ENCODE measurements at places on chromosomes 6 and 20. TPM values are rescaled to one million over a fixed set of nuclear protein-coding genes. Genes with fewer than 3 reads are reported as not detected.

The DEFB121 gene
- total RNA-seq = not detected

The CDSN gene
- total RNA-seq = not detected

The SRMS gene
- not detected for total RNA-seq

The ZSCAN23 gene
- 0.49 TPM for total RNA-seq

The LYRM4 gene
- total RNA-seq = 51.2 TPM

DNA sequence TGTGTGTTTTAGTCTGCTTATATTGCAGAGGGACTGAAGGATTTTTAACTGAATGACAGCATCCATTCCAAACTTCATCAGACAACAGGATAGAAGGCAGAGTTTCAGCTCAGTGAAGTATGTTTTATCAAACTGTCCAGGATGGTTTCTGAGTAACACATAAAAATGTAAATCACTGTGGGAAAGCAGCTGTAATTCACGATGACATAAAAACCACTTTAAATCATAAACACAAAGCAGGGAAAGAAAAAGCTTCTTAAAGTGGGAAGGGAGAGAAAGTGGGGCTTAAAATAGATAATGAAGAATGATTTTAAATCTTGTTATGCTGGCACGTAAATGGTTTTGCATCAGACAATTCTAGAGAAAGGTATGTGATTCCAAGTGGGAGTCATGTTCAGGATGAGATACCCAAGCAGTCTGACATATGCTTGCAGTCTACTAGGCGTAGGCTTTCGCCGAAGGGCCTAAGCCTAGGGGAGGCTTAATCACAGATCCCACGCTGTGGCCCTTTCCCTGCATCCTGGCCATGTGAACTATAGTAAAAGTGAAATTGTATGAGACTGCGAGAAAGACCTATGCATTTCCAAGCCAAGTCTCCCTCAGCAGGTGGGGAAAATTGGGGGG, 610.6 kb downstream of the PRKN start:
- DNase-seq = no peak
- H3K4me3 ChIP-seq = no peak overlapping the region
- H3K27ac ChIP-seq = no peak overlapping the region
- no peaks in the 10 kb centered on the region for H3K36me3 ChIP-seq
- H3K27me3 ChIP-seq = no peaks in the 10 kb centered on the region

DNA sequence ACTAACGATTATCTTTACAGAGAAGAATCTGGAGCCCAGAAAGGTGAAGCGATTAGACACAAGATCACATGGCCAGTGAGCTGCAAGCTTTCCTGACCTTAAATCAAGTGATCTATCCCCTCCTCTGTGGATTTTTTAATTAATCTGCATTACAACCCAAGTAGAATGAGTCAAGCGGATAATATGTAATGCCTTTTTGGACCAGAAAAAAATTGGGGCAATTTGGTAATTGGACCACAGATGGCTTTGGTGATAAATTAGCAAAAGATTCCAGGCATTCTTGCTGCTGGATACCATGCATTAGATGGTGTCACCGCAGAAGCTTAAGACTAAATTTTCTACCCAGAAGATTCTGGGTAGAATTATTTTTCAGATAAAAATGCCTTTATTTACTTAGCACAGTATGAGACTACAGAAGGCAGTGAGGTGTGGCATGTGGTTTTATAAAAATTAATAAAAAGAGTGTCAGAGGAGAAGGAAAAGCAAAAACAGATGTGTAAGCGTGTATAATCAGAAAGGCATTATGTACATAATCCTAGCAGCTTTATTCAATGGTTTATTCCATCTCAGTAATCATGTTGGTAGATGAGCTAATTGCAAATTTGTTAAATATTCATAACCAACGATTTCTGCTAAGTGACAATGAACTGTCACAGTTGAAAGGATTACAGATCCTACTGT, 53.9 kb upstream of the PCSK2 start:
- no peaks in the 10 kb centered on the region for H3K27me3 ChIP-seq
- H3K36me3 ChIP-seq = no peaks in the 10 kb centered on the region
- no peak for DNase-seq

DNA sequence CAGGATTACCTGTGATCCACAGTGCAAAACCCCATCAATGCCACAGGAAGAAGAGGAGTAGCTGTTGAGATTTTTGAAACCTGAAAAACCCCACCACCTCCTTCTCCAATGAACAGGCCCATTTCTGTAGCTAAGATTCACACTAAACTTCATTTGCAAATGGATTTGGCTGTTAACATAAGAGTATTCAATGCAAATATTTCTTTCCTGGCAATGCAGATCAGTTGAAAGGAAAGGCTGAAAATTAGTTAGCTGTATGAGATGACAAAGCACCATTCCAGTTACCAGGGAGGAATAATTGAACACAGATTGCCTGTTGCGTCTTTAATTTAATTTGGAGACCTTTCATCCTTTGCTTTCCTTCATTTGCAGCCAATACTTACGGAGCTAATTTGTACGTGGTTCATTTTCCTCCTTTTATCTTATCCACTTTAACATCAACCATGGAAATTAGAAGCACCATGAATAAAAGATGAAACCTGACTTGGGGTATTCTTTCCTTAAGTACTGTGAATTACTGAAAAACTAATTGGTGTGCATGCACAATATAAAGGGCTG, 4.2 kb downstream of the B3GAT2 start:
- DNase-seq = no peak
- H3K4me1 ChIP-seq = peaks cover 21% of the 10 kb centered on the region
- no peak overlapping the region for H3K27ac ChIP-seq
- no peak overlapping the region for H3K4me3 ChIP-seq
- peaks cover 47% of the 10 kb centered on the region for H3K27me3 ChIP-seq

- H3K27ac ChIP-seq = peak overlapping the region; percentile 94
- peak overlapping the region; percentile 73 for H3K4me3 ChIP-seq
- no peaks in the 10 kb centered on the region for H3K27me3 ChIP-seq
- peak; percentile 53 for DNase-seq
- H3K4me1 ChIP-seq = peaks cover 49% of the 10 kb centered on the region
These were observed 2.9 kb upstream of the RAB22A start for GRCh38 chr20:58306421-58307261.

DNA sequence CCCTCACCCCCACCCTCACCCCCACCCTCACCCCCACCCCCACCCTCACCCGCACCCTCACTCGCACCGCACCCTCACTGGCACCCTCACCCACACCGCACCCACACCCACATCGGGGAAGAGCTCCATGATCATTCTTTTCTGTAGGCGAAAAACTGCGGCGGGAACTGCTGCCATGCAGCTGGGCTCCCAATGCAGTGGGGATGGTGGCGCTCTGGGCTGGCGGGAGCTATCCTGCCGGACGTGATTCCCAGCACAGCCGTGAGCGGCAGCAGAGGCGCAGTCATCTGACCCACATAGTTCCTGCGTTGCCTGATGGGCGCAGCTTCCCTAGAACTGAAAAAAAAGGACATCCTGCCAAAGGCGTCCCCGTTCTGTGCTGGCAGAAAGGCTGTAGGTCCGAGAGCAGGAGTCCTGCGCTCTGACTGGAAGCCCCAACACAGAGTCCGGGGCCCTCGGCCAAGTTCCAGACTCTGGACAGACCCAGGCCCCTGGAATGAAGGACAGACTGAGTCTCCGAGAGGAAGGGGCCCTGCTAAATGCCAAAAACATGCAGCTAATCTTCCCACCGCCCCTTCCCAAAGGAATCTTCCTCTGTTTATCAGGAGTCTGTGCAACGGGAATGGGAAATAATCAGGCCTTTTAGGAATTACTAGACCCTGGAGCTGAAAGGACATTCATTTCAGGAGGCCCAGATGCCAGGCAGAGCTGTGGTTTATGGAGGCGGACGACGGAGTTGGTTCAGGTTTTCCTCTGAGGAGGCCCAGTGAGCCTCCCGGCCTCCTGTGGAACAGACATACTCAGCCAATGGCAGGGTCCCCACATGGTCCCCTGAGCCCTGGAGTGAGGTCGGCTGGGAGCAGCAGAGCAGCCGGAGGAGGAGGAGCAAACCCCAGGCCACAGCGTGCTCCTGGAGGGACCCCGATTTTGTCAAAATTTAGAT, 14.1 kb upstream of the TCFL5 start:
- peaks cover 5% of the 10 kb centered on the region for H3K4me1 ChIP-seq
- DNase-seq = no peak
- H3K4me3 ChIP-seq = no peak overlapping the region
- H3K36me3 ChIP-seq = no peaks in the 10 kb centered on the region

DNA sequence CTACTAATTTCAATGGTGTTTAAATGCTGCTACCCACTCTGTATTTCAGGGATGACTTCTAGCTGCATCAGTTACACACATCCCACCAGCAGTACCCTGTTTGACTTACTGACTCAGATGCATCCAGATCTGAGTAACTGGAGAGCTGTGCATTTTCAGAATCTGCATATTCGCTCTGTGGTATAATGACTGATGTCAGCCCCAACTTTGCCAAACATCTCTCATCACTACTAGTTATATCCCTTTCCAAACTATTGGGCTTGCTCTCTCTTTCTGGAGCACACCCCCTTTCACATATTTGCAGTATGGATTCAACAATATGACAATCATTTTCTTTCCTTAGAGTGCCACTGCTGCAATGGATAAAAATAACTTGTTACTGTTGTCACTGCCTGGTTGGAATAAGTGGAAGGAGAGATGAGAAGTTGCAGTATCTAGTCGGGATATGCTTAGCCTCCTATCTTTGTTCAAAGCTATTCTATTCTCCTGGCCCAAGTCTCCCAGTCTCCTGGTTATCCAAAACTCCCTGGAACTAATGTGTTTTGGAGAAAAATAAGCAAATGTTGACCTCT, 3.3 kb upstream of the RSPO3 start:
- DNase-seq = no peak
- no peak overlapping the region for H3K4me3 ChIP-seq
- H3K27me3 ChIP-seq = peaks cover 37% of the 10 kb centered on the region
- H3K27ac ChIP-seq = no peak overlapping the region
- no peaks in the 10 kb centered on the region for H3K36me3 ChIP-seq
- peaks cover 22% of the 10 kb centered on the region for H3K4me1 ChIP-seq

DNA sequence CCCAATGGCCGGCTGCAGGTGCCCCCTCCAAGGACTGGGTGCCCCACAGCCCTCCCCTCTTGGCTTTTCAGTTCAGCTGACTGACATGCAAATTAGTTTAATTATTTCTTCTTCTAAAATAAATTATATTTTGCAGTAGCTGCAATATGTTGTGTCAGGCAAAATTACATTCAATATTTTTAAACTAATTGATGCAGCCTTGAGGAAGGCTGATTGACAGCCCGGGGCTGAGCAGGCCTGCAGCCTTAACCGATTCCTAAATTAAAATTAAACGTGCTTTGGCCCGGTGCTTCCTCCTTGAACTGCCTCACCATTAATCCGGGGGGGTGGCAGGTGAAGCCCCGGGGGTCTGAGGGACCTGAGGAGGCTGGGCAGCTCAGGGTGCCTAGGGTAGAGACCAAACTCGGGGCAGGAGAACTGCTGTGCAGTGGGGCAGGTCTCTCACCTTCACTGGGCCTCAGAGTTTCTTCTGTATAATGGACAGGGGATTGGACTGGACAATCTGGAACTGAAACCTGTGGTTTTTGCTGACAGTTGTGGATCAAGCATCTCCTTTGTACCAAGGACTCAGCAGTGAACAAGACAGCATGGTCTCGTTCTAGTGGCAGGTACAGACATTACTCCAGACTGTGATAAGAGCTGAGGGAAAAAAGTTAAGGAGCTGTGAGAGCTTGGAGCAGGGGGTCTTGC, 72.5 kb downstream of the CD40 start:
- no peaks in the 10 kb centered on the region for H3K36me3 ChIP-seq
- H3K4me1 ChIP-seq = no peaks in the 10 kb centered on the region
- peaks cover 27% of the 10 kb centered on the region for H3K27me3 ChIP-seq
- DNase-seq = no peak

GRCh38 chr6:37516920-37517405, 17.3 kb upstream of the CCDC167 start:
- H3K27ac ChIP-seq = peak overlapping the region; percentile 18
- no peak for DNase-seq
- H3K36me3 ChIP-seq = no peaks in the 10 kb centered on the region
- H3K4me1 ChIP-seq = peaks cover 22% of the 10 kb centered on the region
- H3K27me3 ChIP-seq = peaks cover 2% of the 10 kb centered on the region

DNA sequence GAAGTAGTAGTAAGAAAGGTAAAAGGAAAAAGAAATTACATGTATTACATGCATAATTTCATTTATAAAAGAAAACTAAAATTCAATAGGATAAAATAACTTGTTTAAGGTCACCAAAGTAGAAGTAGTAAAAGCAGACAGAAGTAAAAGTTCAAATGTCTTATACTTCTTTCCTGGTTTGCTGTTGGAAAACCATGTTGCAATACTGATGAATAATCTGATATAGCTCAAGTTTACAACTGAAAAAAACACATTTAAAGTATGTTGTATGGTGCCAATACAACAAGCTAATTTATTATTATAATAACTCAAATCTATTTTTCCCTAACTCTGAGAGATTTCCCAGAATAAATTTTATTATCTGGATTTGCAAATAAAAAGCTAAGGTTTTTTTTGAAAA, 78.3 kb downstream of the PHIP start:
- no peaks in the 10 kb centered on the region for H3K27me3 ChIP-seq
- DNase-seq = no peak
- H3K4me3 ChIP-seq = no peak overlapping the region
- peaks cover 80% of the 10 kb centered on the region for H3K36me3 ChIP-seq
- no peaks in the 10 kb centered on the region for H3K4me1 ChIP-seq

- no peak overlapping the region for H3K4me3 ChIP-seq
- no peak for DNase-seq
- peaks cover 28% of the 10 kb centered on the region for H3K36me3 ChIP-seq
These were observed 75.0 kb downstream of the FKBP5 start for GRCh38 chr6:35613762-35614161.

GRCh38 chr20:18728165-18728869, 85.3 kb upstream of the SCP2D1 start:
- peak; percentile 40 for DNase-seq
- H3K36me3 ChIP-seq = no peaks in the 10 kb centered on the region
- peak overlapping the region; percentile 64 for H3K4me3 ChIP-seq
- peak overlapping the region; percentile 70 for H3K27ac ChIP-seq
- H3K27me3 ChIP-seq = no peaks in the 10 kb centered on the region

GRCh38 chr6:48098923-48099322, 12.1 kb downstream of the PTCHD4 start:
- H3K4me1 ChIP-seq = no peaks in the 10 kb centered on the region
- H3K27ac ChIP-seq = no peak overlapping the region
- H3K4me3 ChIP-seq = no peak overlapping the region
- H3K36me3 ChIP-seq = no peaks in the 10 kb centered on the region
- DNase-seq = no peak

GRCh38 chr6:46933751-46934150, 12.0 kb upstream of the ADGRF5 start:
- no peaks in the 10 kb centered on the region for H3K4me1 ChIP-seq
- H3K27ac ChIP-seq = no peak overlapping the region
- H3K4me3 ChIP-seq = no peak overlapping the region
- H3K27me3 ChIP-seq = peaks cover 2% of the 10 kb centered on the region
- no peak for DNase-seq

DNA sequence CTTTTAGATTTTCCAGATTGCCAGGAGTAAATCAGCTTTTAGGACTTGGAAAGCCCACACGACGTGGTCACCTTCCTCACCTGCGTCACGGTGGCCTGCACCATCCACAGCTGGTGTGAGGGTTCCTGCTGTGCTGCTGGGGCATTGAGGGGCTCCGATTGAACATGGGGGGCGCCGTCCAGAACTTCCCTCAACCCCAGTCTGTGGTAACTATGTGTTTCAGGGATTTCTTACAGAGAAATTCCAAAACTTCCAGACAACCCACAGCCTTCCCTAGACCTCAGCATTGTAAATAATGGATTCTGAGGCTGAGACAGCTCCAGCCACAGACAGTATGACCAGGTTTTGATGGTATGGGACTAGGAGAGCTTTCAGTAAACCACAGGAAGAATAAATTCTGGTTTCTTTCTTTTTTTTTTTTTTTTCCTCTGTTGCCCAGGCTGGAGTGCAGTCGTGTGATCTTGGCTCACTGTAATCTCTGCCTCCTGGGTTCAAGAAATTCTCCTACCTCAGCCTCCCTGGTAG, 46.7 kb upstream of the IRF4 start:
- H3K4me1 ChIP-seq = peaks cover 85% of the 10 kb centered on the region
- DNase-seq = no peak
- peaks cover 73% of the 10 kb centered on the region for H3K36me3 ChIP-seq
- H3K27ac ChIP-seq = peak overlapping the region; percentile 41
- no peak overlapping the region for H3K4me3 ChIP-seq
- no peaks in the 10 kb centered on the region for H3K27me3 ChIP-seq
